ENCODE measurements at places on chromosomes 3 and 15.

DNA sequence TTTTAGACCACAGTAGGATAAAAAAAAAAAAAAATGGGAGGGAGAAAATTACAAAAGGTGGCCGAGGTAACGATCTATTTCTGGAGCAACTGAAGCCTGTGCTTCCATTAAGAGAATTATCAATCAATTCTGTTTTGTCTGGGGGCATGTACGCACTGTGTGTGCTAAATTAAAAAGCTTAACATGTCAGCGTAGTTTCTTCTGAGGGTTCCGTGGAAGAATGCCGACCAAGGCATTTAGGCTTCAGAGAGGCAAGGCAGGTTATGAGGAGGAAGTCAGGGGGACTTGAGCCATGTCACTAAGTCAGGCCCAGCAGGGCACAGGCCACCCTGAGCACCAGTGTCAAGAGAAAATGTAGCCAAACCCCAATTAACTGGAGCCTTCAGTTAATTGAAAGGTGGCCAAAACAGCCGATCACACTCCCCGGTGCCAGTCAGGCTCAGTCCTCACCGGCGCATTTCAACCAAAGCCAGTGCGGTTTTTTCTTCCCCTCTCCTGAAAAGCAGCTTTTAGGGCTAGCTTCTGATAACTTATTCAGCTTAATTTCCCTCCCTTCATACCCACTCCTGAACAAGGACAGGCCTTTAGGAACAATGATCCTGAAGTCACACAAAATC is 113.9 kb downstream of the MEGF11 start:
- DNase-seq, result no peak

DNA sequence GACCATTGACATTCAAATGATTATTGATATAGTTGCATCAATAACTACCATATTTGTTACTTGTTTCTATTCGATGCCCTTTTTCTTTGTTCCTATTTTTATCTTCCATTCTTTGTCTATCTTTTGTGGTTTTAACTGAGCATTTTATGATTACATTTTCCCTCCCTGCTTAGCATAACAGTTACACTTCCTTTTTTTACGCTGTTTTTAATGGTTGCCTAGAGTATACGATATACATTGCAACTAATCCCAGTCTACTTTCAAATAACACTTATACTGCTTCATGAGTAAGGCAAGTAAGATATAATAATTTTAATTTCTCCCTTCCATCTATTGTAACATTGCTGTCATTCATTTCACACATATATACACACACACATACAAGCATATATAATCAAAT is 26.3 kb downstream of the COL6A6 start:
- DNase-seq, result no peak

GRCh38 chr3:170003881-170004356 is 33.9 kb upstream of the GPR160 start:
- no peak for DNase-seq

DNA sequence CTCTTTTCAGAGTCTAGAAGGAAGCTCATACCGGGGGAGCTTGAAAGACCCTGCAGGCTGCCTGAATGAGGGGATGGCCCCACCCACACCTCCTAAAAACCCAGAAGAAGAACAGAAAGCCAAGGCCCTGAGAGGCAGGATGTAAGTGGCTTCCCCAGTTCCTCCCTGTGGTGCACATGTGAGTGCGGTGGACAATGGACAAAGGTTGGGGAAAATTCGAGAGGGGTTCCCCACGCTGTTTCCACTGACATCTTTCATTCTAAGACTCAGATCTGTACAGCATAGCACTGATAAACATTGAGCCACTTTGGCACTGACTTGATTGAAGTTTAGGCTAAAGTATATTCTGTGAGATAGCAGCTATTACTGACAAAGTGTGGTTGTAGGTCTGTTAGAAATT is 79.5 kb upstream of the UMPS start:
- DNase-seq, result no peak

DNA sequence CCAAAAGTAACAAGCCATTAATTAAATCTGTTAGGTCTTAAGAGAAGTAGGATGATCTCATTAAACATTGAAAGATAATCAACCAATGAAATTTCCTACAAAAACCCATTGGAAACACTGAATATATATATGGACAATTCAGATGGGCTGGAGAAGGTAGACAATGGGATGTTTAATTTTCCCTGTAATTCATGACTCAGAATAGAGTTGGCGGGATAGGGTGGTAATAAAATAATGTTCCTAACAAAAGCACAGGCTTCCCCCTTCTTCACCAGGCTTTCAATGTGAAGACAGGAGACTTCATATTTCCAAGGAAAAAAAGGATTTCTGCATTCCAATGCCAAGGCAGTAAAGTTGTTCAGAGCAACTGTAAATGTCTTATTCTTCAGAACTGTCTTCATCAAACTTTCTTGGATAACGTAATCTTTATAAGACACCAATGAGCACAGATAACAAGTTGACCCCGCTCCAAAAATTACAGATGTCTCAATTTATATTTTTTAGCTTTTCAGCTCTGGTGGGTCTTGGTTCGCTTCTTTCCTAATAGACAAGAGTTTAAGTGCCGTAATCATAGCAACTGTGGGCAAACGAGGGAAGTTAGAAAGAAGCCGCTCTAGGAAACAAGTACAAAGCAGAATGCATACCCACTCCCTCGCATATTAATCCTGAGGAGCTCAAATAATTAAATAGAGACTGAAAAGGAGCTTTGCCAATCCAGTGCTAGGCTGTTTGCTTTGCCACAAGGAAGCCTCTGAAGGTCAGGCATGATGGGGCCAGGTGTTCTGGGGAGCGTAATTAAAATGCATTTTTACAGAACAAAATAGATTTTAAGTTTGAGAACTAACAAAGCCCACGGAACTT is 377.0 kb downstream of the FOXP1 start:
- DNase-seq, result no peak

DNA sequence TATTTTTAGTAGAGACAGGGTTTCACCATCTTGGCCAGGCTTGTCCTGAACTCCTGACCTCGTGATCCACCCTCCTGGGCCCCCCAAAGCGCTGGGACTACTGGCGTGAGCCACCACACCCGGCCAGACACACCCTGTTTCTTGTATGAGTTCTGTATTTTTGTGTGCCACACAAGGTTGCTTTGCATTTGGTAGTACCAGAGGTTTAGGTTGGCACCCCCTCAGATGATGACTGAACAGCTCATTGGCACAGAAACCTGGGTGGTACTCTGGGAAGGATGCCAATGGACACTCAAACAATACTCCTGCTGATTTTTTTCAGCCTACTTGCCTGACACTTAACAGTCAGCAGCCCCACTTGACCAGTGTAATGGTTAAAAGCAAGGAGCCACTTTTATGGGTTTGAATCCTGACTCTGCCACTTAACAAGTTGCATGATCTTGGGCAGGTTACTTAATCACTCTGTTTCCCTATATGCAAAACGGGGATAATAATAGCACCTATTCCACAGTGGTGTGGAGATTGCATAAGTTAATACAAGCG is 39.2 kb upstream of the BCL2A1 start:
- no peak for DNase-seq

All from right forelimb (tissue), 1 donor.